ENCODE measurements at places on chromosomes 12 and 14. TPM values are rescaled to one million over a fixed set of nuclear protein-coding genes. Genes with fewer than 3 reads are reported as not detected.
A peak's percentile ranks its signal among the peaks of the same experiment; 100 is the strongest.

DNA sequence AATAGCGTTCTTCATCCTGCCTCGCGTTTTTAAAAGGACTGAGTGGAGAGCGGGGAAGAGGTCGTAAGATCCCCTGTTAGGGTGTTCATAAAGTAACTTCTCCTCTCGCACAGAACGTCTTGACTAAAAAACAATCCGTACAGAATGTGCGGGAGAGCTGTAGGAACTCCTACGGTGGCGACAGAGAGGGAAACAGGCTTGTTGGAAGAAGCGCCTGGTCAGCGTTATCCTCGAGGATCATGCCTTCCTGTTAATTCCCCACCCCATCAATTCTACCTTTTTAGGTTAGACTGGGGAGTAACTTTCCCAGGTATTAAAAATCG is 399 bp upstream of the WASHC4 start:
- no peak for DNase-seq

DNA sequence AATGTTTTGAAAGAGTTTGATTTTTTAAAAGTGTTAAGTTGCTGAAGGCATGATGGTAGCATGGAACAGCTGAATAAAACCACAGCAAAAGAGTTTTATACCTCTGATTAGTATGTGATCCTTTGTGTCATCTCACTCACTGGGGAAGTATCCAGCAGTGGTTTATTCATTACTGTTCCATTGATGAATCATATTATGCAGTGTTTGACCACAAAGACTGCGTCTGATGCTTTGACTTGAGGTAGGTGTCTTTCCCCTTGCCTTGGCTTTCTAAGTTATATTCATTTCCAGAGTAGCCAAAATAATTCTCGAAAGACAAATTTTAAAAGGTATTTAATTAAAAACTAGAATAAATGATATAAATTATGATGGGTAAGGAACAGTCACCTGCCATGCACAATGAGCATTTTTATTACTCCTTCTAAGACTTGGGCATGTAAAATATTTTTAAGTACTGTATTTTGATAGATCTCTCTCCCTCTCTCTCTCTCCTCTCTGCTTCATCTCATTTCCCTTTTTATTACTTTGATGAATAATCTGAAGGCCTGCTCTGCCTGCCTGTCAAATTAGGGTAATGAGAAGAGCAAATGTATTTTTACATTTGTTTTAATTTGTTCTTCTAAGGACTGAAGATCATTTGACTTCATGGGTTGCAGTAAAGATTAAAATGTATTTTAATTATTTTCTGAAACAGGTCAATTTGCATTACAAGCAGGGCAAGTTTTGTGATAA is 164.9 kb downstream of the NAV3 start:
- DNase-seq, result no peak

GRCh38 chr12:53057816-53058500 is 8.1 kb downstream of the TNS2 start:
- DNase-seq, result peak; percentile 63

The PTPN11 gene
- total RNA-seq, result 98.7 TPM

DNA sequence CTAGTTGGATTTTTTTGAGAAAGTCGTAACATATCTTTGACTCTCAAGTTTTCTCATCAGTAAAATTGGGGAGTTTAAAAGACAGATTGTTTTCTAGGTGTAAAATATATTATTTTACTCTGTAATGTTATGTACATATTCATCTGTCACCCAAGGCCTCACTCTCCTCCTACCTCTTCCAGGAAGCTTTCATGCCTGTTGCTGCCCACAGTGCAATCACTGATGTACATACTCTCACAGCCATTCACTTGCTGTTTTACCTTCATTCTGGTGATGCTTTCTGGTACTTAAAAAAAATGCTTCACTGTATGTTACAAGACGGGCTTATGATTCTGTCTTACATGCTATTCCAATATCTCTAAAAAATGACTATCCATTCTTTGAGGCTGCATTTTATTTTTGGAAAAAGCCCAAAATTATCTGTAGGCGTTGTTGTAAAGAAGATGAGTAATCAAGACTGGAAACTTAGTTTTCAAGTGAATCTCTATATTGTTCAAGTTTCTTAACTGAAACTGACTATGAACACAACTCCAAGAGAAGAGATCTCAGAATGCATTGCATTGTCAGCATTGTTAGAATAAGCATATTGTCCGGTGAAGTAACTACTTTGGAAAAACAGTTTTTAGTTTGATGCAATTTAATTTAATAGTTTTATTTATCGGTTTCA is 82.5 kb downstream of the LMO3 start:
- no peak for DNase-seq

- DNase-seq, result no peak
Measured at GRCh38 chr14:26486922-26487321, 110.9 kb downstream of the NOVA1 start.

DNA sequence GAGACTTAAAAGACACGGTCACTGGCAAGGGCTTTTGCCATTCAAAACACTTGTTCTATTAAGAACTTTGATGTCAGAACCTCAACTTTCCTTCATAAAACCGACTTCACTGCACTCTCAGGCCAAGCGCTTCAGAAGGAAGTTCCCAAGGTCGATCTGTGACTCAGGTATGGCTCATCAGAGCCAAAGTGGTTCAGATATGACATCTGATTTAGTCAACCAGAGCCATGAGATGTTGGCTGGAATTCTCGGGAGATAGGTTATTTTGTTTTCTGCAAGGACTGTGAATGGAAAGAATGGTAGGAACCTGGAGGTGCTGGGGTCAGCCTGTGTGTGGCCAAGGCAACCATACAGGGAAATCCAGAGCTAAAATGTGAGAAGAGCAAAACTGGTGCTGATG is 445.6 kb downstream of the GLT1D1 start:
- no peak for DNase-seq

GRCh38 chr14:24965934-24966578 is 83.9 kb downstream of the STXBP6 start:
- no peak for DNase-seq

DNA sequence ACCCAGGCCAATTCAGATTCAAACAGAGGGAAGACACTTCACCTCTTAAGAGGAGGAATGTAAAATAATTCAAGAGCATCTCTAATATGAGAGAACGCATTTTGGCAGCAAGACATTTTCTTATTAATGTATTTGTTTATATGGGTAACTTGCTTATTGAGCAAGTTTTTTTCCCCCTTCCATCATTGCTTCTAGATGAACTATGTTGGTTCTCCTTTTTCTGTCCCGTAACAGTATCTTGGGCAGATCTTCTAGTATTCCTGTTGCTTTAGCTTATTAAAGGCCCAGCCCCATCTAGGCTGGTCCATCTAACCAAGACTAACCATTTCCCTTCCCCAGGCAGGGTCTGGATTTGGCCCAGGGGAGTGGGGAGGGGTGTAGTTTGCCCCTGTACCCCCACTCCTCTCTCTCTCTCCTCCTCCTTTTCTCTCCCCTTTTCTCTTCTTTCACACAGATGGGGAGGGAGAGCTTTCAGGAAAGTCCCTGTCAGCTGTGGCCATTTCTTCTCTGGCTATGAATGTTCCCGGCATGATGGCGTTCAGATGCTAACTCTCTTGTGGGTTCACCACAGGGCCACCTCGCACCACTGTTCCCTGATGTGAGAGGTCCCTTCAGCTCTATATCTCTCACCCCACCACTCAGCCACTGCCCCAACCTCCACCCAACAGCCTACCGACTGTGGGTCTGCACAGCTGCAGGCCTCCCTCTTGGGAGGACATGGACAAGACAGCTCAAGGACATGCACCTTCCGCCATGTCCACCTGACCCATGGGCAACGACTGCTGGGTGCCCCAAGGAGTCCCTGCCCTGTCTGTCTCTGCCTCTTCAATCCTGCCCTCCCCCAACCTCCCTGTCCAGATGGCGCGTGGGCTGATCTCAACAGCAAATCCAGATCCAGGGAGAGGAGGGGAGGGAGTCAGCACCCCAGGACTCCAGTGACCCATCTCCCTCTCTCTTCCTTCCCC is 15.8 kb upstream of the RPS6KL1 start:
- no peak for DNase-seq

DNA sequence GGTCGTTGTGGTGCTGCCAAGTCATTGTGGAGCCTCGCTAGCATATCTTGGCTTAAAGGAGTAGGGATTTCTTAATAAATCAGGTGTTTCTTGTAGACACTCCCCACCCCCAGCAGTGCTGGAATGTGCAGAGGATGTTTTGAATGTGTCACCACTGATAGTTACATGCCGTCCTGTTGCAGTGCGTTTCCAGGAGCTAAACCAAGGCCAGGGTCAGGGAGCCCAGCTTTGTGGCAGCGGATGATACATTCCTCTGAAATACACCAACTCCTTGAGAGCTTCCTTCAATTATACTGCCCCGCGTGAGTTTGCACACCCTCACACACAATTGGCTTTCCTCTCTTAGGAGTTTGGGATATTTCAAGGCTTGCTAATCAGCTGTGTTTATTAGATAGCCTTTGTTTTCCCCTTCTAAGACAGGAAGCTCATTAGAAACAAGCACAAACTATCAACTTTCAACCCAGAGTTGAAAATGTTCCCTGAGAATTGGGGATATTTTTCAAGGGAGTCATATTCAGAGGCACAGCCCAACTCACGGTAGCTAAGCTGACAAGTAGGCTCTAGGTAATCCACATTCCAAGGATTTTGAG is 154.9 kb downstream of the C12orf75 start:
- DNase-seq, result no peak

DNA sequence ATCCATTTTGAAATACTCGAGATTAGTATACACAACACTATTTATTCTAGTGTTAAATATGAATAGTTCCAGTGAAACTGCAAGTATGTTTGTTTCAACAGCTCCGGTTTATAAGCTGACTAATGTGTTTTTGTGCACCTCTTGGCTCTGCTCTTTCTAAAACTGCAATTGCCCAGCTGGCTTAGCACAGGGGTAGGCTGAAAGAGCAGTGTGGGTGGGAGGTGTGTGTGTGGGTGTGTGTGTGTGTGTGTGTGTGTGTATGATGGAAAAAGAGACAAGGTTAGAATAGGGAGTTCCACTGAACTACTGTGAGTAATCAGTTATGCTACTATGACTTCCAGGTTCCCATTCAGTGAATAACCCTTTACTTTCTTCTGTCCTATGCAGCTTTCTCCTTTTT is 37.8 kb upstream of the DDHD1 start:
- DNase-seq, result no peak

The HPD gene
- total RNA-seq, result 1.8 TPM

DNA sequence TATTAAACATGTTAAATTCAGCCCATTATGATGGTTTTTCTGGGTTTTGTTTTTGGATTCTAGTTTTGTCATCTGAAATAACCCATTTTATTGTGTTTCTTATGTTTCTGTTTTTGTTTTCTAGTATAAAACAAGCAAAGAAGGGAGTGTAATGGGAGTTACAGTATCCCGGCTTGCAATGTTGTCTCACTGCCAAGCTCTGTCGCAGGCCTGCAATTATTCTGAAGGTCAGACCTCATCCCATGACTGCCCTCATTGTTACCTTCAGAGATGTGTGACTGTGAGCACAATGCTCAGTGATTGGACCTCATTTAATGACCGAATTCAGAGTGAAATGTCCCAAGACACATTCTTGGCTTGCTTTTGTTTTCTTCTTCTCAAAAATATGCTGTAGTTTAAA is 73.0 kb upstream of the ATF1 start:
- DNase-seq, result no peak

GRCh38 chr12:90939382-90939781 is 15.6 kb downstream of the CCER1 start:
- DNase-seq, result no peak

- DNase-seq, result no peak
Measured at GRCh38 chr12:49664591-49665239, 41.4 kb downstream of the PRPF40B start.

The KLRC3 gene
- total RNA-seq, result not detected

GRCh38 chr12:30930238-30930637 is 3.7 kb downstream of the TSPAN11 start:
- DNase-seq, result no peak

DNA sequence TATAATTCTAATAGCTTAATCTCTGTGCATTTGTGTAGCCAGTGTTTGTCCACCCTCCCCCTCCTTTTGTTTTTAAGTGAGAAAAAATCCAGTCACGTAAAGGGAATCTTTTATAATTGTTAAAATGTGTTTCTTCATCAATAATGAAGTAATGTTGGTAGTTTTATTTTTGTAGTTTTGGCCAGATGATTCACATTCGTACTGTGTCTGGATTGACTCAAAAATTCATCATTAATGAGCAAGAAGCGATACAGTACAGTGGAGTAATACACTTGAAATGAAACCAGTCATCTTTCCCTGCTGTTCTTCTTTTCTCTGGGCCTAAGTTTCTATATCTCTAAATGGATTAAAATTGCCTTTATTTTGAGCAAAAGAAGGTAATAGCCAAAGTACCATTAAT is 86.5 kb downstream of the SRGAP1 start:
- no peak for DNase-seq

GRCh38 chr12:88854260-88854659 is 274.0 kb upstream of the KITLG start:
- DNase-seq, result no peak
